ENCODE measurements at places on chromosomes 5 and 9.

DNA sequence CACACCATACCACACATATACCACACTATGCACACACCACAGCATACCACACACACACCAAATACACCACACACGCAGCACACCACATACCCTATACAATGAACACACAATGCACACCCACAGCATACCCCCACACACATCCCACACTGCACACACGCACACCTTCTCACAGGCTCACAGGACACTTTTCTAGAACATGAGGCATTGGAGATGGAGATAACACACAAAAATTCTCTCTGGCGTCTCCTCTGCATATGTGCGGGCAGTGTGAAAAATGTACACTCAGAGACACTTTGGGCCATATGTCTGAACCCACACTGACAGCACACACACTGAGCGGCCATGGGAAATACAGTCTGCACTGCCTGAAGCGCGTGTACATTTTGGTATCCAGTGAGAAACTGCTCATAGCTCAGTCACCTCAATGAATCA lies 278.1 kb downstream of the GADD45G start:
- no peak for DNase-seq

- no peak for DNase-seq
These were observed 10.5 kb upstream of the PLEKHG4B start for GRCh38 chr5:81391-82021.

DNA sequence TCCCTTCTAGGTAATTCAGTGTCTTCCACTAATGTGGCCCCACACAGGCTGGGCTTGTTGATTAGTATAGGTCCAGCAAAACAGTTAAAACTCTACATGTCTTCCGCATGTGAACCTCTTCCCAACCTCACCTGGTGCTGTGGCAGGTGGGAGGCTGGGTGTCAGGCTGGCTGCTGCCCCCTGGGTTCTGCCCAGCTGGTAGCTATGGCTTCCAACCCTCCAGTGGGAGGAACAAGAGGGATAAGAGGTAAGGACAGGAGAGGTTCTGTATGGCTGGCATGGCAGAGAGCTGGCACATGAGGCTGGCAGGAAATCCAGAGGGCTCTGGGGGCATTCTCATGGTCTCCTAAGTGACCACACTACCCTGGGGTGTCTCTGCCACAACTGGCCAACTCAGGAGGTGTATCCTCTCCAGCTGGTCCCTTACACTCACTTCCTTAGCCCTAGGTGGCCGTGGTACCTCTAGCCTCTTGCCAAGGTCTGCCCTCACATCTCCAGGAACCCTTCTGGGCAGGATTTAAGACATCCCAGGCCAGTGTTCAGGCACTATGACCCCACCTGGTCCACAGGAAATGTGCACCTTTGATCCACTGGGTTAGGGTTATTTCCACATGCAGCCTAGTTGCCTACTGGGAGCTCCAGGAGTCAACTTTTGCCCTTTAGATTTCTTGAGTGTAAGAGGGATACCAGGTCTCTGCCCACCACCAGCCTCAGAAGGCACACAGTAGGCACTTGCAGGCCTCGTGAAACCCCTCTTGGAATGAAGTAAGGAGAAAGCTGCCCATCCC lies 41.7 kb downstream of the AHRR start:
- DNase-seq, result no peak

GRCh38 chr5:122093415-122094180 lies 15.5 kb upstream of the LOX start:
- DNase-seq, result no peak

GRCh38 chr5:61289669-61290306 lies 42.3 kb upstream of the ZSWIM6 start:
- peak; percentile 41 for DNase-seq

GRCh38 chr9:124264823-124265233 lies 7.1 kb downstream of the NEK6 start:
- peak; percentile 67 for DNase-seq

GRCh38 chr5:152824316-152824715 lies 419.2 kb upstream of the NMUR2 start:
- DNase-seq, result no peak

- no peak for DNase-seq
These were observed 590 bp downstream of the ENTPD2 start for GRCh38 chr9:137052998-137053943.

GRCh38 chr5:8721536-8721935 lies 824.3 kb downstream of the SEMA5A start:
- no peak for DNase-seq

GRCh38 chr9:98856982-98857381 lies 49.5 kb downstream of the GALNT12 start:
- no peak for DNase-seq

DNA sequence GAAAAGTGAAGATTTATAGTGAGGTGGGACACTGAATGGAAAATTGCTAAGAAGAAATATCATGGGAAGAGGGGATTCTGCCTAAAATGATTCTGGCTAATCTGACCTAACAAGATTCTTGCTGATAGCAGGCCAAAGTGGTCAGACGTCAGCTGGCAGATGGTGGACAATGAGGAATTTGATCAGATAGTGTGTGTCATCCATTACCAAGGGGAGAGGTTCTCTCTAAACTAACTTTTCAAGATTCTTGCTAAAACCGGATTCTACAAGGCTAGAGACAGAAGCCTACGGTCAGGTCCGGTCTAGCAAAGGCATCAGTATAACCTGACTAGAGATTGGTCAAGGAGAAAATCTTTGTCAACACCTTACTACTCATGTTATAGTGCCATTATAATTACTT lies 306.0 kb downstream of the ZNF608 start:
- no peak for DNase-seq

GRCh38 chr9:77910194-77910621 lies 121.4 kb downstream of the GNAQ start:
- peak; percentile 41 for DNase-seq
